ENCODE measurements at places on chromosomes 6 and 20. TPM values are rescaled to one million over a fixed set of nuclear protein-coding genes. Genes with fewer than 3 reads are reported as not detected.

DNA sequence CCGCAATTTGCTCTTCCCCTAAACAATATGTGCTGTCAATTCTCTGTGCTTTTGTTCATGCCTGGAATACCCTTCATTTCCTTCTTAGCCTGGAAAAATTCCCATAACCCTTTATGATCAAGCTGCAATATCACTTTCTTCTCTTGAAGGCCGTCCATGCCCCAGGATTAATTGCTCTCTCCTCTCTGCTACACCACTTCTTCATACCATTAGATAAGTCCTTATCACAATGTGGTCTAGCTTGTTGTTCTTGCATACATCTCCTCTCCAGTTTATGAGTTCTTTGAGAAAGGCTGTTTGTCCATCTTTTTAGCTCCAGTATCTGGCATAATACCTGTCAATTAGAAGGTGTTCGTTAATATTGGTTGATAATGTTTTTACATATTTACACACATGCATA, 111.2 kb upstream of the SAMD5 start:
- no peak for DNase-seq
- H3K4me1 ChIP-seq, result no peaks in the 10 kb centered on the region
- H3K36me3 ChIP-seq, result peaks cover 22% of the 10 kb centered on the region
- no peaks in the 10 kb centered on the region for H3K27me3 ChIP-seq
- no peak overlapping the region for H3K27ac ChIP-seq

GRCh38 chr20:8853805-8854338, 215.0 kb upstream of the PLCB4 start:
- no peak overlapping the region for H3K4me3 ChIP-seq
- H3K27me3 ChIP-seq, result no peaks in the 10 kb centered on the region
- H3K27ac ChIP-seq, result no peak overlapping the region
- H3K36me3 ChIP-seq, result peaks cover 6% of the 10 kb centered on the region

DNA sequence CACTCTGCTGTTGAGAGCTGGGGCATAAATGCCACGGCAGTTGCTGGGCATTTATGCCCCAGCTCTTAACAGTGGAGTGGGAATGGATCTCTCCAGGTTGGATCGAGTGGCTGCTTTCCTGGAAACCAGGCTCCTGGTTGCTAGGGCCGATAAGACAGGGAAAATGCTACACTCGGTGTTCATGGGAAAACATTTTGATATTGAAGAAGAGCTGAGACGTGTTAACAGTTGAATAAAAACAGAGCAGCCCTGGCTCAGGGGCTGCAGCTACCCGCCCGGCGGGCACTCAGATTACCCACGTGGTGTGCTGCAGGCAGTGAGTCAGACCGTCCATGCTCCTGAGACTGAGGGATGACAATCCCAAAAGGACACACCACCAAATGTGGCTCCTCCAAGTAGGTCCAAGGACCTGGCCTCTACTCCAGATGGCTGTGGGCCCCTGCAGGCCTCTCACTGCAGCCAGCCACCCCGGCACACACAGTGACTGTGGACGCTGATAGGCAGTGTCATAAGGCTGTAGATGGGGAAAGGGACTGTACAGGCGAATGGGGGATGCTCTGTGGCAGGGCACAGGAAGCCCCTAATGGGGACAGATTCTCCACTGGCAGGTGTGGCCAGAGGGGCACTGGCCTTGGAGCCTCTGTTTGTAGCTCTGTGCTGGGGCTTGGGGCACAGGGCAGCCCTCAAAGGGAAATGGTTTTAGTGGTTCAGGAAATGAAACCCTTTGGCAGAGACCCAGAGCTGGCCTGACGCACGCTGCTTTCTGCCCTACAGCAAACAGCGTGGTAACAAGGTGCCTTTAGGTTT, 237.8 kb downstream of the LY86 start:
- no peaks in the 10 kb centered on the region for H3K27me3 ChIP-seq
- no peak for DNase-seq
- no peak overlapping the region for H3K27ac ChIP-seq
- H3K36me3 ChIP-seq, result no peaks in the 10 kb centered on the region
- H3K4me1 ChIP-seq, result peaks cover 23% of the 10 kb centered on the region
- no peak overlapping the region for H3K4me3 ChIP-seq

DNA sequence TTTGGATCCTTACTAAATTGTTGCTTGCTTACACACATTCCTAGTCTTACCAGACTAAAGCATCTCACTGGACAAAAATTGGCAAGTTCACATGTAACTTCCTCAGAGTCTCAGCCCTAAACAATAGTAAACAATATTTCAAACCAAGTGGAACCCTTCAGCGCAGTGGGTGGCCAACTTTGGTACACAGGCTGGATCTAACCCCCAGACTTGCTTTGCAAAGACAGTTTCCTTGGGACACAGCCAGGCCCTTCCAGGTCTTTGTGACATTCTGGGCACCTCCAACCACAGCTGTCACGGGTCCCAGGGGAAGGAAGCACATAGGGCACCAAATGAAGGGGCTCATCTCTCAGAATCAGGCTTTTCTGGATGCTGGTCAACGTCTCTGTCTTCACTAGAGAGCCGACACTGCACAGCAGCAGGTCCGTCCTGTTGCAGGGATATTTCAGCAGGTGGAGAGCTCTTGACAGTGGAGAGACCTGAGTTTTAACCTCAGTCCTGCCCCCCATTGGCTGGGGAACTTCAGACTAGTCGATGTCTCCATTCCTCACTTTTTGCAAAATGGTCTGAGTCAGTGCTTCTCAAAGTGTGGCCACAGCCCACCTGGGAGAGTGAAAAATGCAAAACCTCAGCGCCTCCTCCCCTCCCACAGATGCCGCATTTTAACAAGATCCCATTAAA, 91.4 kb downstream of the BFSP1 start:
- no peak overlapping the region for H3K27ac ChIP-seq
- no peaks in the 10 kb centered on the region for H3K36me3 ChIP-seq
- no peak overlapping the region for H3K4me3 ChIP-seq
- H3K27me3 ChIP-seq, result no peaks in the 10 kb centered on the region

- no peak for DNase-seq
- H3K36me3 ChIP-seq, result no peaks in the 10 kb centered on the region
- no peak overlapping the region for H3K27ac ChIP-seq
- no peak overlapping the region for H3K4me3 ChIP-seq
Observed at GRCh38 chr6:152121910-152122309, 314.4 kb downstream of the ESR1 start.

DNA sequence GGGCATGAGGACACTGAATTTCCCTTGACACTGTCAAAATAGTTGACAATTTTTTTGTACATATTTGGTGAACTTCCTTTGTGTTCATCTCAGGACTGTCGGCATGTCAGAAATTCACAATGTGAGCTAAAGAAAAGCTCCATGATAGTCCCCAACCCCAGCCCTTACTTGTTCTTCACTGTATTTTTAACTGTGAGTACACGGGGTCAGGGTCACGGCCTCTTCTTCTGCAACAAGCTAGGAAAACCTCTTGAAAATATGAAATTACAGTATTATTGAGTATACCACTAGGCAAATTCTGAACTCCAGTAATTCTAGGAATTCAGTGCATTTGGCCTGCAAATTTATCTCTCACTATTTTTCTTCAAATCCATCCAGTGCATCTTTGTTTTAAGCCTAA, 199.4 kb downstream of the SLC24A3 start:
- H3K27me3 ChIP-seq, result no peaks in the 10 kb centered on the region
- H3K4me3 ChIP-seq, result no peak overlapping the region
- H3K36me3 ChIP-seq, result peaks cover 3% of the 10 kb centered on the region

Gene LIME1
- total RNA-seq, result 4.5 TPM

Measured in WTC11 (cell line).